T follicular helper cell (primary cell): ENCODE measurements at places on chromosomes 1 and 21.

DNA sequence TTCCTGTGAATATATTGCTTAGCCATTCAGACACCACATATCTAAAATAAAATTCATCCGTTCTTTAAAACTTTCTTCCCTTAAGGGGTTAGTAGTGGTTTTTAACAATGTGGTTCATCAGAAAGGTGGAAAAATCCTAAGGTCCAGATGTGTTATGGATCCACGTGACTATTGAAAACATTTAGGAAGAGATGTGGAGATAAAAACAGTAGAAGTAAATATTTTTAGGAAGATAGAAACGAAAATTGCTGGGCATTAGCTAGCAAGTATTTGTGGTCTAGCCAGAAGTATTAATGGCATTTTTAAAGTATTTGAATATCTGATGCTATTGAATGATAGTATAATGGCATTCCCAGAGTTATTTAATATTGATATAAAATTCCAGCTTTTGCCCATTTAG is 180.8 kb downstream of the LTN1 start:
- DNase-seq = no peak

DNA sequence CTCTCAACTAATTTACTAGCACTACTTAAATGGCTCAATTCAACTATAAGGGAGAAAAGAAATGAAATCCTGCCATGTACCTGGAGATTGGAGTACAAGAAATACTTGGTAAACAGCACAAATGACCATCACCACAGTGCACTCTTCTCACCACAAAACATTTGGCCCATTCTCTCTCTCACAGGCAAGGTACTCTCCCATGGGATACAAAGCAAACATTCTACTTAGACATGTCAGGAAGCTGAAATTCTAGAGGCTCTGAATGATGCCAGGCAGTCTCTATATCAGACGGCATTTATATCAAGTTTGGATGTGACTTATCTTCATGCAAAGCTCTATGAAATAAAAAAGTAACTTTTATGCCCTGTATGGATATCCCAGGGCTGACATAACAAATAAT is 72.5 kb downstream of the DPT start:
- DNase-seq = no peak

DNA sequence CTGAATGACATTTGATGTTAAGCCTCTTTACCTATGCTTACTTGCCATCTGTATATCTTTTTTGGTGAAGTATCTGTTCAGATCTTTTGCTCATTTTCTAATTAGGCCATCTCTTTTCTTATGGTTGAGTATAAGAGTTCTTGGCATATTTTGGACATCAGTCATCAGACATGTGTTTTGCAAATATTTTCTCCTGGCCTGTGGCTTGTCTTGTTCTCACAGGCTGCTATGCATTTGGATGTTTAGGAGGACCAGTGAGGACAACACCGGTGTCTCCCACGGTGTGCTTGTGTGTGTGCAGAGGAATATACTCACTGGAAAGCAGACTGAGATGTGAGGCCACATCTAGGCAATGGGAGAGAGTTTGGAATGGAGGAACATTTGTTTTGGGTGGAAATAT is 87.1 kb upstream of the LYST start:
- DNase-seq = no peak

- no peak for DNase-seq
Observed at GRCh38 chr1:53516181-53516580, 57.0 kb downstream of the DMRTB1 start.

GRCh38 chr1:91745640-91746373 is 140.1 kb downstream of the TGFBR3 start:
- DNase-seq = no peak

GRCh38 chr21:46456750-46457149 is 1.9 kb upstream of the DIP2A start:
- no peak for DNase-seq

DNA sequence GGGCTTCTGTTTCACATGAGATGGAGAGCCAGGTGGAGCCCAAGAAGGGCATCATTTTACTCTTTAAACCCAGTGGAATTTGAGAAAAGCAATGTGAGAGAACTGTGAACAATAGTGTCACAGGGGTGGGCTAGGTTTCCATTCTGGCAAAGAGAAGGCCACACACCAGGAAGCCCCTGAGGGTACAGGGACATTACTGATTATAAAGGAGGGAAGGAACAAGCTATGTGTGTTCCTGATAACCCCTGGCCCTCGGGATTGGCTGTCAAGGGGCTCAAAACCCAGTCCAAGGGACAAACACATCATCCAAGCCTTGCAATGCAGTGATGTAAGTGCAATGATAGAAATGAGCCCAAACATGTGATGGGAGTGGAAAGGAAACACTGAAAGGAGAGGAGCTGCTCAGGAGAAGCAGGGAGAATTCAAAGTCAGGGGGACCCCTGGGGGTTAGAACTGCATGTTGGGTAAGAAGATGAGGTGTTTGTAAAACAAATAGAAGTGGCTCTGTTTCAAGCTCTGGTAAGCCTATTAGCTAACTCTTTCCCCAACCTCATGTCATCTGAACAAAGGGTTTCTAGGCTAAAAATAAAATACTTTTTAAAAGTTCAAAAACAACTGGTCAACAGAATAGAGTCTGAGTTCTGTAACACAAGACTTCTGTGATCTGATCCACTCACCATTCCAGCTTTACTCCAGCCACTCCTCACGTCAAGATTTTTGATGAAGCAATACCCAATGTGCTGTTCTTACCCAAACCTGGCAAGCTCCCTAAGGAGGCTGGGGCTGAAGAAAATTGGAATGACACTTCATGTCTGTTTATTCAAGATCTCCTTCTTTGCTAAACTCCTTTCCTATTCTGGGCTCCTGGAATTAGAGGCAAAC is 51.1 kb upstream of the IL12RB2 start:
- DNase-seq = no peak

DNA sequence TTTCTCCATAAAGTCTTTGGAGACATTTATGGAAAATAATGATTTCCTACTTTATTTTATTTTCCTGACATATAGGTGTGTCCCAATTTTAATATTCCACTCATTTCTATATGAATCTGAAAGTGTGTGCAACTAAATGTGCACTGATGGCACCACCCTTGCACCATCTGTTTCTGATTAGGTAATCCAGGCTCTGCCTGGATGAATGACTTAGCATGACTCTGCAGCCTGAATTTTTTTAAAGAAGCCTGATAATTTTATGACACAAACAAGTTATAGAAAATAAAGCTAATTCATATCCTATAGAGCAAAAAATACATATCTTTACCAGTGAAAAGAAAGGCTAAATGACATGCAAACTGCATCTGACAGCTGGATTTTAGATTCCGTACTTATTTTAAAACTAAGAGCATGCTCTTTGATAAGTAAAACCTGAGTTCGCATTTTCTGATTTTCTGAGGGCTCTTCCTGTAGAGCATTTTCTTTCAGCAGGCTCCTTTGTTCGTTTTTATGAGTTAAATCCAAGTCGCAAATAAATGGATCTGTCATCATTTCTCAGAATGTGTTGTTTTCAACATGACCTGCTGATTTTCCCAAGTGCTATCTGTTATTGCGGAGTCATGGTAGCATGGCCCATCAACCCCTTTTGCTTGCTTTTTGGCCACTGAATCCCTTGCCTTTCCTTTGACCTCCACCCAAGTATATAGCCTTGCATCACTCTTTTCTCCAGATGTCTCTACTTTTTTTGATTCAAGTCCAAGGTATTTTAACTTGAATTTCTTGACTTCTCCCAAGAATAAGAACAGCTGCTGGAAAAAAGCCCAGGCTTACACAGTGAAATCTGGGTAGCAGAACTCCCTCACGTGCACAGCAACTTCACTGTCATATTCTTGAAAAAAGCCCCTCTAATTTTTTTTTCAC is 52.8 kb upstream of the LYPLAL1 start:
- no peak for DNase-seq

DNA sequence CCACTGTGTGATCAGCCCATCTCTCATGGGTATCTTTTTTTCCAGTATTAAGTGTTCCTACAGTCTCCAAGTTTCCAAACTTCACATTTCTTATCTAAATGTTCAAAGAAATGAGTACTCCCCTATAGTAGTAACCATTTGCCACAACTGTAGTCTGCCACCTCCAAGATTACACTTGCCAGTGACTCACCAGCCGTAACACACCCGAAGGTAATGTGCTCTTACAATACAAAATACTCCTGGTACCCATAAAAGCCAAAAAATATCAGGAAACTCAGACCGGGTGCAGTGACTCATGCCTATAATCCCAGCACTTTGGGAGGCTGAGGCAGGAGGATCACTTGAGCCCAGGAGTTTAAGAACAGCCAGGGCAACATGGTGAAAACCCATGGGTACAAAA is 20.5 kb upstream of the ZNF496 start:
- no peak for DNase-seq

DNA sequence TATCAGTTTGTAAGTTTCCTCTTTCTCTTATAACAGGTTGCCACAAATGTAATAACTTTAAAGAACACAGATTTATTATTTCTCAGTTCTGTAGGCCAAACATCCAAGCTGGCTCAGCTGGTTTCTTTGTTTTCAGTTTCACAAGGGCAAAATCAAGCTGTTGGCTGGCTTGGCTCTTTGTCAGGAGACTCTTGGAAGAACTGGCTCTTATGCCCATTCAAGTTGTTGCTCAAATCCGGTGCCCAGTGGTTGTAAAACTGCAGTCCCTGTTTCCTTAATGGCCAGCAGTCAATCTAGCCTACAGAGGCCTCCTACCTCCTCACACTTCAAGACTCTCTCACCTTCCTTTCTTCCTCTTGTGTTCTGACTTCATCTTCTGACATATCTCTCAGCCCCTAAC is 1171.0 kb downstream of the MRPL39 start:
- DNase-seq = no peak

- no peak for DNase-seq
Observed at GRCh38 chr1:245142171-245142798, 12.5 kb upstream of the KIF26B start.

DNA sequence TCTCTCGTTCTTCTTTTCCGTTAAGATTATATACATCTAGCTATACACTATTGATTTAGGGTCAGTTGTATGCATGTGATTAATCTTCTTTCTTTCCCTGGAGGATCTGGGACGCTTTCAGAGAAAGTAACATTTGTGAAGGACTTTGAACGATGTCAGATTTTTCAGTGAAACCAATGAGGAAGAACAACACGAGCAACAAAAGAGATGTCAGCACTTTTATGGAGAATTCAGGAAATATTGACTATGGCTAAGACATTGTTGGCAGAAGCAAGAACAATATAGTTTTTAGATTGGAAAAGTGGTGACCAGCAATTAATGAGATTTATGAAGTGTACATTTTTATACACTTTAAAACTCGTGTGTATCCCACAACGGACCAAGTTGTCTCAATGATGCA is 355.5 kb downstream of the TGFB2 start:
- DNase-seq = no peak

DNA sequence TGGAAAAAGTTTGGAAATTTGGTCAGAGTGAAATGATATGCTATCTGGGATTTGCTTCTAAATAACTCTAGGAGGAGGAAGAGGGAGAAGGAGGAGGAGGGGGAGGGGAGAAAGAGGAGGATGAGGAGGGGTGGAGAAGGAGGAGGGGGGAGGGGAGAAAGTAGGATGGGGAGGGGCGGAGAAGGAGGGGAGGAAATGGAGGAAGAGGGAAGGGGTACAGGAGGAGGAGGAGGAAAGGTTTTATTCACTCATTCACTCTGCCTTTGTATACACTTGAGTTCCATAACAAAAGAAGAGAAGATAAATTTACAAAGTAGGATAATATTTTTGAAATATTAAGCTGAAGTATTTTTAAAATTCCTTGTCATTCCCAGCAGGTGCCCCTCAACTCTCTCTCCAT is 6.3 kb upstream of the VPS26C start:
- DNase-seq = no peak

DNA sequence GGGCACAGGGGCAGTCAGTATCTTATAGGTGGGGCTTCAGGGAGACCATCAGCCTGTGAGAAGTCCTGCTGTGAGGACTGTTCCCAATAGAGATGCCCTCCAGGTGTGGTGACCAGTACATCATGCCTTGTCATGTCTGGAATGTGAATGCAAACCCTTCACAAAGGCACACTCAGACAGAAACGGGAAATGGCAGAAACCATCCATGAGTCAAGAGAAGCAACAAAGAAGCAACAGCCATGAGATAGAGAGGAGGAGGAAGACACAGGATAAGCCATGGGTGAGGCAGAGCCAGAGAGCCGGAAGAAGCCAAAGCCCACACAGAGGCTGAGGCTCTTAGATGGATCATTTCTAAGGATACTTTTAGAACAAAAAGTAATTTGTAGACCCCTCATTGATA is 20.1 kb upstream of the ZP4 start:
- DNase-seq = no peak

GRCh38 chr1:87121711-87122163 is 206.9 kb upstream of the LMO4 start:
- DNase-seq = no peak

GRCh38 chr1:44854970-44855369 is 11.9 kb upstream of the PTCH2 start:
- DNase-seq = no peak

- DNase-seq = no peak
Observed at GRCh38 chr1:85465786-85466134, 801 bp upstream of the DDAH1 start.

- no peak for DNase-seq
Observed at GRCh38 chr1:17624611-17625233, 85.2 kb downstream of the ARHGEF10L start.

DNA sequence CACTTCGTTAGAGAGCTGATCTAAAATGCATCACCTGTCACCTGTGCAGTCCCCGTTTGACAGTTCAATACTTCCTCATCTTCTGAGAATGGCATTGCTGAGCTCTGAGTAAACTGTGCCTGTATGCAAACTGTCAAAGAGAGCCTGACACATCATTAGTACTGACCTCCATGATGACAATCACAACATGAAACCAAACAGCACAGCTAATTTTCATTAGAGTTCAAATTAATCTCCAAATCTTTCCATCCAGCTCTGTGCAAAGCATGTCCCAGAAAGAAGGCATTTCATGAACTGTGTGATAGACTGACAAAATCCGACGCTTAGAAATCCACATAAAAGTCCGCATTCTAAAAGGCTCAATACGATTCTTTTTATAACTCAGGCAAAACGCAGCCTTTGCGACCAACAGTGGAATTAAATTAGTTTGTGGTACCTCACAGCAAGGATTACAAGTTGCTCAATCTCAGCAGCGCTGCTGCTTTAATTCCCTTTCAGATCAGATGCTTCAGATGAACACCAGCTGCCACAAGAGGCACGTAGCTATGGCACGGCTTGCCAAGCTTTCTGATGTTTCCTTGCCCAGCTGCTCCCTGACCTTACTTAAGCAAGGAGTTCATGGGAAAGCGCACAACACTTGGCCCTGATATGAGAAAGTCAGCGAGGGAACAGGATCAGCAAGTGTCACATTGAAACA is 765.5 kb upstream of the PRMT6 start:
- no peak for DNase-seq

DNA sequence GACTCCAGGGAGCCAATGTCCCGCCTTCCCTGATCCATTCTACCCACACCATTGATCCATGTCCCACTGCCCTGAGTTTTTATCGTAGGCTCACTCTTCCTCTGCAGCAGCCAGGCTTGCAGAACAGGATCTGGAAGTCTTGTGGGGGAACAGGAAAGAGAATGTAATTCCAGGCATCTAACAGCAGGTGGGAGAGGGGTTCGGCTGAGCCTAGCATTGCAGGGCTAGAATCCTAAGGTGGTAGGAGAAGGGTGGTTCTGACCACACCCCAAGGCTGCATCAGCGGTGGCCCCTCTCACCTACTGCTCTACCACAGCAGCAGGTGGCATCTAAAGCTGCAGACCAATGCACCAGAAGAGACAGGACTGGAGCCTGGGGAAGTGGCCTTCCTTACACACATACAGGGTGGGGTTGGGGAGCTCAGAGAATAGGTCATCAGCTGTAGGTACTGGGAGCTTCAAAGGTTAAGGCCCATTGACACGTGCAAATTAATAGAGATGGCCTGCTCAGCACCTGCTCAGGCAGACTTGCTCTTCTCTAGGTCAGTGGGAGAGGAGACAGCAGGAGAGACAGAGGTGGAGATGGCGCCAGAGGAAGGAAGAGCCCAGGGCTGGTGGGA is 20.5 kb downstream of the KNCN start:
- DNase-seq = no peak
